ENCODE measurements at places on chromosomes 11 and 22.
A peak's percentile ranks its signal among the peaks of the same experiment; 100 is the strongest.

- no peak for DNase-seq
Measured at GRCh38 chr22:50060441-50061140, 2.5 kb upstream of the TTLL8 start.

DNA sequence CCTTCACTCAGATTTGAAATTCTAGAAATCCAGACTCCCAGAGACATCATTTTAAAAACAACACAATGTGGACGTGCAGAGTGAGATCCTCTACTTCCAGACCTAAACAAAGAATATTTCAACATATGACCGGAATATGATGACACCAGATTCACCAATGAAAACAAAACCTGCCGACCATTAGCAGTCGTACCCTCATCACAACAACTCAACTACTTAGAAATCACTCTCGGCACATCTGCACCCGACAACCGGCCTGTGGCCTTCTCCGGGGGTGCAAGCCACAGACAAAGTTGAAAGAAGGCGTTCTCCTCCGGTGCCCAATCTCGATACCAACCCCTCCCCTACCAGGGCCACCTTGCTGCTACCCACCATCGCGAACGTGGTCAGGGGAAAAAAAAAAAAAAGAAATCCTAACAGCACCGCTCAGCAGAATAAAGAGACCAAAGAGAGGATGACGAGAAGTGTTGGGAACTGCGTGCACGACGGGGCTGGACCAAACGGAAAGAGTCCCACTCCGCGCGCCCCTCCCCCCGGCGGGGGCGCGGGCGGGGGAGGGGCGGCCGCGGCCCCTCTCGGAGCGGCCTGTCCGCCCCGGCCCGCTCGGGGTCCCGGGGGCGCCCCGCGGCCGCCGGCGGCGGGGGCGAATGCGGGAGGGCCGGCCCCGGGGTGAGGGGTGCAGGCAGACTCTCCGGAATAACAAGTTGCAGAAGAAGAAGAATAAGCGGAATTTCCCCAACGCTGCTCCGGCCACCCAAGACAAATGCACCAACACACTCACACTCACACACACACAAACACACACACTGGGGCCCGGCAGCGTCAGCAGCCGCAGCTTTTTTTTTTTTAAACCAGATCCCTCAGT, 1.7 kb downstream of the PHF21A start:
- peak; percentile 63 for DNase-seq

GRCh38 chr22:25235547-25236290, 16.3 kb downstream of the CRYBB2 start:
- peak; percentile 24 for DNase-seq

DNA sequence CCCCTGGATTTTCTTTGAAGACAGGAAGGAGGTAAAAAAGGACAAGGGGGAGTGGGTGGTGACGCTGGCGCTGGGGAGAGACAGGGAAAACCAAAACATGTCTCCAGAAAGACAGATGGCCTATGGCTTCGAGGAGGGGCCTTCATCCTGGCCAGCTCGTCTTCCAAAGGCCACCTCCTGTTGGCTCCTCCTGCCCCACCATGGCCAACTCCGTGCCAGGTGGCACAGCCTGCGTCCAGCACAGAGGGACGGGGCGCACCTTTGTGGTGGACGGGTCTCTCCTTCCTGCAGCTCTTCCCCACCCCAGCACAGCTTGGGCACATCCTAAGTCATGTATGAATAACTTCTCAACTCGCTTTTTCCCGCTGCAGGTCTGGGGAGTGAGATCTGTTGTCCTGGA, 22.7 kb downstream of the IGSF9B start:
- DNase-seq: no peak

DNA sequence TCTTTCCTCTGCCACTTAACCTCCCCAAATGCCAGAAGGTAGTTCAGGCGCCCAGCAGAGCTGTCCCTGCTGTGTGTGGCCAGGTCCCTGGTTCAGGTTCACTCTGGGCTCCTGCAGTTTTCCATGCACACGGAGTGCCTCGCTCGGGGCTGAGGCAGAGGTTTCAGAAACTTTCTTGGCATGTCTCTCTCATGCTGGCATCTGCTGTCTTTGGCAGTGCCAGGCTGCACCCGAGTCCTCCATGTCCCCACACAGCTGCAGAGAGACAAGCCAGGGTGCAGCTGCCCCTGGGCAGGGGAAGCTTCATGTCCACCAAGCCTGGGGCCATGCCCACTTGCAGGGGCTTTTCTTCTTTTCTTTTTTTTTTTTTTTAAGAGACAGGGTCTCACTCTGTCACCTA, 7.0 kb upstream of the NEFH start:
- no peak for DNase-seq

DNA sequence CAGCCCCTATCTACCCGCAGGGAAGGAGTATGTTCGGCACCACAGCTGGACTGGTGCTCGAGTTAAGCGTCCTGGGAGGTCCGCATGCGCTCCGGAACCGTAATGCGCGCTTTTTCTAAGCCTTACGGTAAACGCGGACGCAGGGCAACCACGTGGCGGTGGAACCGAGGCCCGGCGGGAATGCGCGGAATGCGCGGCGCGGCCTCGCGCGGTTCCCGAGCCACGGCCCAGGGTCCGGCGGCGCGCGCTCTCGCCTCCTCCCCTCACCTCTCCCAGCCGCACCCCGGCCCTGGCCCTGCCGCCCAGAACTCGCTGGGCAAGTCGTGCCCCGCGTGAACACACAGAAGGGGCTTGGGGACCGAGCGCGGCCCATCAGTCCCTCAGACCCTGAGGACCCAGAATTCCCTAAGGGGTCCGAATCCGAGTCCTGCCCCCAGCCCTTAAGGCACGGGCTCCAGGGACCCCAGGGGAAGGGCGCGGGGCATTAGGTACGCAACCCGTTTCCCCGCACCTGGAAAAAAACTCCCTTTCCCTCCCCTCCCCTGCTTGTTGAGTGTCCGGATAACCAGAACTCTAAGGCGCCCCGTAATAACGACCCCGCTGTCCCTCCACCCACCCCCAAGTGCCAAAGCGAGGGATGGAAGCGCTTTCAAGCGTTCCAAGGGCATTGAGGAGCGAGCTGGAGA, 4.3 kb upstream of the CCND1 start:
- DNase-seq: no peak

DNA sequence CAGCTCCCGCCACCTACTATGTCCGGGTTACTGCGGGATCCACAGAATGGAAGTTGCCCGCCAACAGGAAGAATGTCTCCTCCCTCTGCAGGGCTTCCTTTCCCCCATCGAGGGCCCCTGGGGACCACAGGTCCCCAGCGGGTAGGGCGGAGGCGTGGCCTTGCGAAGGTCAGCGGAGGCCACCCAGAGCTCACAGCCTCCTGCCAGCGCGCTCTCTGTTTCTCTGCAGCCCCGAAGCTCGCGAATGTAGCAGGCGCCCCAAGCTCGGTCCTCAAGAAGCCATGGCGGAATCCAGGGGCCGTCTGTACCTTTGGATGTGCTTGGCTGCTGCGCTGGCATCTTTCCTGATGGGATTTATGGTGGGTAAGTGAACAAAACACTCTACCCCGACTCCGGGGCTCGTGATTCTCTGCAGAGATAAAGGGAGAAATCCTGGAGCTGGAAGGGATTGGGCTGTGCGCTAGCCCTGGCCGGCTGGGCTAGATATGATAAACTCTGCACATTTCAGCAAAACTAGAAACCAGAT, at the start of gene NAALAD2:
TSS of gene NAALAD2 (plus strand) at position 186 of the 526 bp plus-strand sequence. CDS start at position 282, 96 bp downstream.
- no peak for DNase-seq

DNA sequence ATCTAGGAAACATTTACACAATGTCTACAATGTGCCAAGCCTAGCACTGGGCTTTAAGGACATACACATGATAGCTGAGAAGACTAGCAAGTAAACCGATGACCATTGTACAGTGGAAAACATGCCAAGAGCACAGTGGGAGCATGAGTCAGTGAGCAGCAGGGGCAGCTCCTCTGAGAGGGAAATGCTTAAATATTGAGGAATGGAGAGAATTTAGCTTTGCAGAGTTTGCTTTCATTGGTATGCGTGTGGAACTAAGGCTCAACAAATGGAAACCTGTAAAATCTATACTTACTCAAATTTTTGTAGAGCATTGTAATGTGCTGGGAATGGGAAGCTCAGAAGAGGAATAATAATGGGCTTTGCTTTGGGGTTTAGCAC, 282.3 kb downstream of the ST3GAL4 start:
- DNase-seq: no peak

- DNase-seq: no peak
Measured at GRCh38 chr11:5348551-5349194, 2.6 kb upstream of the OR51B6 start.

- no peak for DNase-seq
Measured at GRCh38 chr22:20595461-20595860, 88.1 kb downstream of the MED15 start.
